ENCODE measurements at places on chromosomes 11 and 22. TPM values are rescaled to one million over a fixed set of nuclear protein-coding genes. Genes with fewer than 3 reads are reported as not detected.

The GAL3ST1 gene
- total RNA-seq, result not detected

The TYR gene
- not detected for total RNA-seq

The SBF1 gene
- total RNA-seq, result 177 TPM

DNA sequence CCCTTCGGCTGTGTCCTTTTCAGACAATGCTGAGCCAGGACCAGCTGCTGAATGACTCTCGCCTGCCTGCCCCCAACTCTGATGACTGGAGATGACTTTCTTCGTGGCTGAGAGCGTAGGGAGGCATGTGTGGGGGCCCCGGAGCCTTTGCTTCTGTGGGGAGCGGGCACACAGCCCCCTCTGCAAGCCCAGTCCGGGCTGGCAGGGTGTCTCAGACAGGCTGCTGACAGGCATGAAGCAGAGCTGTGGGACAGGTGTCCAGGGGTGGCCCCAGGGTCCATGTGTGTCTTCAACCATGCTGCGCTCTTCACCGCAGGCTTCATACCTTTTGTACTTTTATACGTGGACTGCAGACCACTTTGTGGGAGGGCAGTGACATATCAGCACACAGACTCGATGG, 16.6 kb downstream of the CYB5R2 start:
- no peak for DNase-seq

DNA sequence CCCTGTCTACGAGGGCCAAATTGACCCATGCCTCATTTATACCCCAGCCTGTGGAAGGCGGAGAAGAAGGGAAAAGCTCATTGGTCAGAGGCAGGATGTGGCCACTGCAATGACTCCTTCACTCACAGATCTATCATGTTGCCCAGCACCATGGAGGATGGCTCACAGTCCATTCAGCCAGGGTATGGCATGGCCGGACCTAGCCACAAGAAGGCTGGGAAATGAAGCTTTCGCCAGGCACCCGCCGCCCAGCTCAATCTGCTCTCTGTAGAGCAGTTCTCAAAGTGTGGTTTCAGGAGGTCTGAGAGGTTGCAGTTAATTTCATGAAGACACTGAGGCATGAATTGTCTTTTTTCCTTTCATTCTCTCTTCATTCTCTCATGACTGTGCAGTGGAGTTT, 40.6 kb upstream of the LINC01488 start:
- DNase-seq, result no peak

DNA sequence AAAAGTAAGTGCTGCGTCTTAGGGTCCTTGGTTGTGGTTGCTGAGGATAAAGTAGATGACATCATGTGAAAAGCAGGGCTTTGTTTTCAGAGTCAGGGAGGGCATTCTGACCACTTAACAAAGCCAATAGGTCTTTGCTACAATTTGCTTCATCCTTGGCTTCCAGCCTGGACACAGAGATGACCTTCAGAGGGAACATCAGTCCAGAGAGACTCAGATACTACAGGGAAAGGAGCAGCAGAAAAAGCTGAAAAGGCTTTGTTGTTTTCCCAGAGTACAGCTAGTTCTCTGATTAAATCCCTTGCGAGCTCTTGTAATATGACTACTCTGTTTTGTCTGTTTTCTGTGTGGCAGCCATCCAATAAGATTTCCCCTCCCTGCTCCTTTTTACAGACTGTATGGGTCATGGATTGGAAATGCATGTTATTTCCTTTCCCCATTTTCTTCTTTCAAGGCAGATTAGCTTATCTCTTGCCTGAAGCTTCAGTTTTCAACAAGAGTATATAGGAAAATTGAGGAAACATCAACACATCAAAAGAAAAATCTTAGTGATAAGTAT, 31.9 kb downstream of the ATG13 start:
- DNase-seq, result no peak

DNA sequence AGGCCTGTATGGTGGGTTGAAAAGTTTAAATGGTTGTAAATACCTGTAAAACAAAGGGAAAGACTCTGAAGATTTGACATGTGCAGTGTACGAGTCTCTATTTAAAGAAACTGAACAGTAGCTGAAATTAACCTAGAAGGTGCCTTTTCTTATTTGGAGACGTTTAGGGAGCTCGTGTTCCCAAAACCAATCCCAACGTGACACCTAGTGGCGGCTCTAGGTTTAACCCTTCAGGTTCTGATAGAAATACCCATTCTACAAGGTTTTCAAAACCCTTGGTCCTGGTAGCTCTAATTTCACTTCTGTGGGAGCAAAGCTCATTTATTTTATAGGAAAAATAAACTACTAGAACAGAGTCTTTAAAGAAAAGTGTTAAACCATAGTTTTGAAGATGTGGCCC, 258.3 kb downstream of the LRRC4C start:
- no peak for DNase-seq

DNA sequence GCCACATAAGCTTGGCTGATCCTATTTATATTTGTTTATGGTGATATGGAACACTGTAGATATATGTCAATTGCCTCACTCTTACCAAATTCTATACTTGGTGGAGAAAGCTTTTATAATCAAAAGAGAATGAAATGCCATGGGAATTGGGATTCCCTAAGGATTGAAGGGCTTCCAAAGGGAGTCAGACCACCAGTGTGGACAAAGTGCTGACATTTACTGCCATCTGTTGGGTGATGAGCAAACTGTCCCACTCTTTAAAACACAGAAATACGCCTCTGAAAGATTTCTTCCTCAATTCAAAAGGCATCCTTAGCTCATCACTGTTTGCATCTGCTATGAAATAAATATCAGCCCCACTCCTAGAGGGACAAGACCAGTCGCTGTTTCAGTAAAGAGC, 7.1 kb downstream of the SLC1A2 start:
- DNase-seq, result no peak
